Diencephalon (tissue), 1 donor: ENCODE measurements at places on chromosomes 5 and 9. TPM values are rescaled to one million over a fixed set of nuclear protein-coding genes. Genes with fewer than 3 reads are reported as not detected.

The PROP1 gene
- total RNA-seq = not detected

The CCDC127 gene
- 7.8 TPM for total RNA-seq

The BARX1 gene
- not detected for total RNA-seq

The SLC6A19 gene
- not detected for total RNA-seq
